Foreskin melanocyte (primary cell): ENCODE measurements at places on chromosomes 16 and 17.

DNA sequence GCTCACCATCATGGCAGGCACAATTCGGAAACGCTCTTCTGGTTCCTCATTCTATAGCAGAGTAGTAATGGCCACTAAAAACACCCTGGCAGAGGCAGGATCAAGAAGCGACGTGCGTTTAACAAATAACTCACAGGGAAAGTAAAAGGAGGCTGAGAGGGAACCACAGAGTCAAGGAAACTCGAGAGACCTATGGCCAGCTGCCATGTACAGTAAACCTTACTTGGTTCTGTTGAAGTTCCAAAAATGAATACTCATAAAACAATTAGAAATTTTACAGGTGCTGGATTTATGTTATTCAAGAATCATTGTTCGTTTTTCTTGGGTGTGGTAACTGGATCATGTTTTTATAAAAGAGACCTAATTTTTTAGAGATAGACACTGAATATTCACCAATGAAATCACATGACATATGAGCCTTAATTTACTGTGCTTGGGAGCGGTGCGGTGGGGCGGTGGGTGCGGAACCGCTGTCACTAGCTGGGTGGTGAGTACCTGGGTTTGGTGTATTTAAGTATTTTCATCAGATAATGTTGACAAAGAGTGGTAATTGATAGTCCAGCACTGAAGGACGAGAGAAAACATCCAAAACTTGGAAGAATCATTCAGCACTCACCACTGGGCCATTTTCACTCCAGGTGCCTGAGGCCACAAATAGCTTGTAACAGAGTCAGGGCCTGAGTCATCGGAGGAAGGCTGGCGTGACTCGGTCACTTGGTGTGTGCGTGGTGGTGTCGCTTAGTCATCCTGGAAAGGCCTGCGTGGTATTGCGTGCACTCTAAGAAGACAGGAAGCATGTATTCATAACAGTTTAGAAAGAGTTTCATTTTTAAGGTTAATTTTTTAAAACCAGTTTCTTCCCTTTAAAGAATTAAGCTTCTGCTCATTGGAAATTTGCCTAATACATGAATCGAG, 135.4 kb upstream of the CHMP6 start:
- DNase-seq: peak; percentile 95

DNA sequence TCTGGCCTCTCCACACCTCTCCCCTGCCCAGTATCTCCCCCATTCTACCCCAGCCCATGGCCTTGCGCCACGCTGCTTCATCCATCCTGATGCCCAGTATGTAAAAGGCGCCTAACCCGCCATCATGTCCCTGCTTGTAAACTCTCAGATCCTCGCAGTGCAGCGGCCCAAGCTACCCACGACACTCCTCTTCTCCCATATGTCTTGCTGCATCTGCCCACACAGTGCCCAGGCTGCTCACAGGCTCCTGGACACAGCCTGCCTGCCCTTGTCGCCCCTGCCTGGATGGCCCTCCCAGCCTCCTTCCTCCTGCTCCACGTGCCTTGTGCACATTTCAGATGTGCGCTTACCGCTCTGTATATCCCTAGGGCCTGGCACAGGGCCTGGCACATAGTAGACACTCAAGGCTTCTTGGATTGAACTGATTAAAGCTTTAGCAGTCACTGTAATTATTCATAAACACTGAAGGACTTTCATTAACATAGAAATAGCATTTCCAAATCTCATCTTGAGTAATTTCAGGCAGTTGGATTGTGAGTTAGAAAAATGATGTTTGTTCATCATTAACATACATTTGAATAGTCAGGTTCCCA, 129.1 kb downstream of the CLEC16A start:
- no peak for DNase-seq

DNA sequence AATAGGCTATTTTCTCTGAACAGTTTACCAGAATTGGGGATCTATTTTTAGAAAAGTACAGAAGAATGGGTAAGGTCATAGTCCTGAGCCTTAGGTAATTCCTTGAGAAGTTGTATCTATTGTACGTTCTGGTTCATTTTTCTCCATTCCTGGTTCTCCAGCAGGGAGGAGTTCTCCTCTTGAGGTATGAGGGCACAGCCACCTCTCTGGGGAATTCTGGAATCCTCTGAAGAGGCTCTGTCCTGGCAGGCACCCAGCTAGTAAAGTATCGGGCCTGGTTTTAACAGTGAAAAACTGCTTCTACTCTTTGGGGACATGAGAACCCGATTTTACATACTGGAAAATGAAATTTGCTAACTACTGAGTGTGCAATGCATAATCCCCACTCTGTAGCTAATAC, 19.6 kb upstream of the PMFBP1 start:
- no peak for DNase-seq

DNA sequence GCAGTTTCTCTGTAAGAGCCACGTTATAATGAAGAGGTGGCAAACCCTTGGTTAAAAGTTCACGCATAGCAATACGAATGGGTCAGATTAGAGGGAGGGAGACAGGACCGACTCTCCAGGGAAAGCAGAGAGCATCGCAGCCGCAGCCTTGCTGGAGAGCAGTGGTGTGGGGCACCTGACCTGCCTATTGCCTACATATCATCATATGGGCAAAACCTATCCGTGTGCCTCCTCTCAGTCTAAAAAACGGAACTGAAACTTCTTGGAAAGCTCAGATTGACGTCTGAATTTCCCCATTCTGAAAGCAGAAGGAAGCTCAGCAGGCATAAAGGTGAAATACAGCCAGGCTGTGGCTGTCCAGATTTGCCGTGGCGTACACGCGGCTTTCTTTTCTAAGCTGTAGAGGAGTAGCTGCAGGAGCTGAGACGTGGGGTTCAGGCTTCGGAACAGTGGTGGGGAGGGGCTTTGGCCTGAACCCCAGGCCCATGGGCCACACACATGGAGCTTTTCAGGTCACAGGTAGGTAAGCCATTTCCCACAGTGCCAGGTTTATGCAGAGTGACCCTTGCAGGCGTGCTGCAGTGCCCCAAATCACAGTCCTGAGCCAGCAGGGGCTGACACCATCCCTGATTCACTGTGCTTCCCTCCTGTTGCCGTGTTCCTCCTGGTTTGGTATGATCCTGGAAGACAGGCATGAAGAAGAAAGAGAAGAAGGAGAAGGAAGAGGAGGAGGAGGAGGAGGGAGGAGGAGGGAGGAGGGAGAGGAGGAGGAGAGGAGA, 41.6 kb upstream of the TNRC6C start:
- DNase-seq: no peak

- DNase-seq: no peak
These were observed 107.6 kb downstream of the SLC39A11 start for GRCh38 chr17:72984926-72985325.

GRCh38 chr17:81027591-81028505, 7.1 kb upstream of the BAIAP2 start:
- DNase-seq: no peak

DNA sequence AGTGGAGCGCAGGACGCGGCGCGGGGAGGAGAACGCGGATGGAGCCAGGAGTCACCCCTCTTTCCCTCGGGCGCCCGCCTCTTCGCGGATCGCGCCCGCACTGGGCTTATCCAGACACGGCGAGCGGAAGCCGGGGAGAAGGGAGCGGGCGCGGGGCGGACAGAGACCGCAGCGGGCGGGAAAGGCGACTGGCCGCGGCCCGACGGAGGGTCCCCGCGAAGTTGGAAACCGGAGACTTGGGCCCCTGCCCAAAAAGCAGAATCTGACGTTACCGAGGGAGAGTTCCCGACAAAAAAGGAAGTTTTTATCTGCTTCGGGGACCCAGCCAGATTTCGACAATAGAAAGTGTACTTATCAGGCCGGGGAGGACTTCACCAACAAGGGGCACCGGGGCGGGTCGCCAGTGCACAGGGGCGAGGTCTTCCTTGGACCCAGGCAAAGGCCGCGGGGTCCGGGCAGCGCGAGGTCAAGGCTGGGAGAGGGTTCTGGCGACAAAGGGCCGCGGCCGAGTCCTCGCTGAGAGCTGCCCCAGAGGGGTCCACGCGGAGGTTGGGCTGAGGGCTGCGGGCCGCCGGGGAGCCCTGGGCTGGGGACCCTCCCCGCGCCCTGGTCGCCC, 519 bp downstream of the ST6GALNAC2 start:
- DNase-seq: no peak

- no peak for DNase-seq
These were observed 144.1 kb downstream of the RAB11FIP4 start for GRCh38 chr17:31535581-31535981.

GRCh38 chr17:28612531-28612930, 1.5 kb downstream of the RSKR start:
- no peak for DNase-seq

DNA sequence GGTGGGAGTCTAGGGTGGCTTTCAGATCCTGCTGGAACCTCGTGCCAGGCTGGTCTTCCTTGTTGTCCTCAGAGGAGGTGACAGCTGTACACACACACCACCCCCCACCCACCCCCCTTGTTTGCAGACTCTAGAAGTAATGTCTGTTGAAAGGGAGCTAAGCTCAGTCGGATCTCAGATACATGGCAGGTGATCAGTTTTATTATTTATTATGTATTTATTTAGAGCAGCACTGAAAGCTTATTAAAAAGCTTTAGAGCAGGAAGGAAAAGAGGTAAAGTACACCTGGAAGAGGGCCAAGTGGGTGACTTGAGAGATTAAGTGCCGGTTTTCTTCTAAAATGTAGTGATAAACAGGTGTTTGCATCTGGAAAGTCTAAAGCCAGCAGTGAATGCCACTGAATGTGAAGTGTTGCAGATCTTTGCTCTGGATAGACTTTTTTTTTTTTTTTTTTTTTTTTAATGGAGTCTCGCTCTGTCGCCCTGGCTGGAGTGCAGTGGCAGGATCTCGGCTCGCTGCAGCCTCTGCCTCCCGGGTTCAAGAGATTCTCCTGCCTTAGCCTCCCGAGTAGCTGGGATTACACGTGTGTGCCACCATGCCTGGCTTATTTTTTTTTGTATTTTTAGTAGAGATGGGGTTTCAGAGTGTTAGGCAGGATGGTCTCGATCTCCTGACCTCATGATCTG, 40.2 kb downstream of the FOXK2 start:
- DNase-seq: no peak

DNA sequence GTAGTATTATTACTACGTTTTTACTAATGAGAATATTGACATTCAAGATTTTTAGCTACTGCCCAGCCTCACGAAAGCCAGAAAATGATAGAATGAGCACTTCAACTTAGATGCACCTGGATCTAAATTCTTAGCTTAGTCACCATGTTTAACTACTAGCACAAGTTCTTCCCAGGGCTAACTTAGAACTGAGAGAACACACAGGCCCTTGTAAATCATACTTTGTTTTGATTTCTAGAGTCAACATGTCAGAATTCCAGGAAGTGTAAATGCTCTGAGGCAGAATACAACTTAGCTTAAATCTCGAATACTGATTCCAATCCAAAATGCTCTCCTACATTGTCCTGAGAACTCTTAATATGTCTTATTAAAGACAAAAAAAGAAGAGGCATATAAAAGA, 6.8 kb upstream of the ACSM1 start:
- DNase-seq: no peak

DNA sequence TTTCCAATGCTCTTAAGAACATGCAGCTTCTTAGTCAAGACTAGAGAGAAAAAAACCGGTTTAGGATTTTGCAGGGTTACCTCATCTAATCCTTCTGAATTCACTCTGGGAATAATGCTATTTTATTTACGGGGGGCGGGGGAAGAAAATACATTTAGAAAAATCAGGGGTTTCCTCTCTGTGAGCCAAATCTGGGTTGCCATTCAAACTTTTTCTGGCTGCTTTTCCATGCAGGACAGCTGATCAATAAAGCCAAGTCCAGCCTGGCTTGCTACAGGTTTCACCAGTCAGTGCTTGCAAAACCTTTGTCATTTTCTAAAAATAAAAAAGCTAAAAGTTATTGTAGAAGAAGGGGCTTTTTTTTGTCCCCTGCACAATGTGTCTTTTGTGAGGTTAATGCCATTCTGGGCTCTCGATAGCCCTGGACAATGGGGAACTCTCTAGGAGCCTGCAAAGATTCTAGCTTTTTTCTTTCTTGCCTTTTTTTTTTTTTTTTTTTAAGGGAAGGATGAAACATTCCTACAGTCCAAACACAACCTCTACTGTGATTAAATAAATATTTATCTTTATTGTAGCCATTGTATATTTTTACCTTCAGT, 13.1 kb upstream of the ZFHX3 start:
- DNase-seq: peak; percentile 31

GRCh38 chr16:81649561-81650184, 129.4 kb upstream of the PLCG2 start:
- peak; percentile 94 for DNase-seq

GRCh38 chr17:29091606-29092289, 48.8 kb downstream of the PIPOX start:
- no peak for DNase-seq

DNA sequence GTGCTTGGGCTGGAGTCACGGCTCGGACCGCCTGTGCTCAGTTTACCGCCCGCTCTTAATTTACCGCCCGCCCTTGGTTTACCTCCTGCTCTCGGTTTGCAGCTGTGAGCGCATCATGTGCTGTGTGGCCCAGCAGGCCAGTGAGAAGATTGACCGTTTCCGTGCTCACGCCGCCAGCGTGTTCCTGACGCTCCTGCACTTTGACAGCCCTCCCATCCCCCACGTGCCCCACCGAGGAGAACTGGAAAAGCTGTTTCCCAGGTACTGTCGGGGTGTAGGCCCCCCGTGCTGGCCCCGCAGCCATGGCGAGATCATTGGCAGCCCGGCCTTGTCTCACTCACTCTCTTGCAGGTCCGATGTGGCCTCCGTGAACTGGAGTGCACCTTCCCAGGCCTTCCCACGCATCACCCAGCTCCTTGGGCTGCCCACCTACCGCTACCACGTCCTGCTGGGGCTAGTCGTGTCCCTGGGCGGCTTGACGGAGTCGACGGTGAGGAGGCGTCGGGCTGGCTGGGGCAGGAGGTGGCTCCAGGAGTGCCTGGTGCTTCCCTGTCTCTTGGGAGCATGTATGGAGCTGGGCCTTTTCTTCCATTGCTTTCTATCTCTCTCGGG, 89.3 kb upstream of the ZNF750 start:
- DNase-seq: no peak

- DNase-seq: no peak
These were observed 19.6 kb downstream of the NT5M start for GRCh38 chr17:17322516-17323510.

- DNase-seq: no peak
These were observed 532 bp downstream of the ARRB2 start for GRCh38 chr17:4710693-4711634.

- no peak for DNase-seq
These were observed 22.8 kb downstream of the TRIM25 start for GRCh38 chr17:56890906-56891674.

DNA sequence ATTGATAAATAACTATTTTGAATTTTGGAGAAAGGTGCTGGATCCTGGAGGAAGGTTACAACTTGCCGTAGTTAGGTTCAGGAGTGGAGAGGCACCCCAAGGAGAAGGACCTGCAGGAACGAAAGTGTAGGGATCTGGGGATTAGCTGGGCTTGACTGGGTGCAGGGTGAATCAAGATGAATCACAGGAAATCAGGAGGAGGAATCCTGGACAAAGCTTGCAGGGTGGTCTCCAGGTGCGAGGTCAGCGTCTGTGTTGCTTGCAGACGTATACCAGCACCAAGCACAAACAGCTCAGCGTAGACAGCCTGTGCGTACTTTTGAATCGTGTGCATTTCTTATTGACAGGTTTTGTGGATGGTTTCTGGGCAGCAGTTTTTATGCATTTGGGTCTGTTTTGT, 144.3 kb downstream of the MSI2 start:
- no peak for DNase-seq

- no peak for DNase-seq
These were observed 10.7 kb downstream of the WSCD1 start for GRCh38 chr17:6080711-6081430.
